ENCODE measurements at places on chromosomes 4 and X.

DNA sequence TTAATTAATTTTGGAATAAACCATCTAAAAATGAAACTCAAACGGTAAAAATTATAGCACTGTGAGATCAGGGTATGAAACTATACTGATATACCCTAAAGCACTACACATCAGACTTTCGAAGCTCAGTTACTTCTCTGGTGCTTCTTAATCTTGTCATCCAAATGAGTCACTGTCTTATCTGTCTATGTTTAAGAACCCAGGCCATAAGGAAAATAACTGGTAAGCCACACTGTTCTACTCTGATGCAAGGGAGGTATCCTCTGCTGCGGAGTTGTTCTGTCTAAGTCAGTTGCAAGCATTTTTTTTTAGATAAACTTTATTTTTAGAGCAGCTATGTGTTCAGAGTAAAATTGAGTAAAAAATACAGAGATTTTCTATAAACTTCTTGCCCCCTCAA lies 830.8 kb upstream of the POU3F4 start:
- DNase-seq = no peak

- DNase-seq = no peak
Observed at GRCh38 chr4:112057470-112057869, 87.8 kb upstream of the FAM241A start.

DNA sequence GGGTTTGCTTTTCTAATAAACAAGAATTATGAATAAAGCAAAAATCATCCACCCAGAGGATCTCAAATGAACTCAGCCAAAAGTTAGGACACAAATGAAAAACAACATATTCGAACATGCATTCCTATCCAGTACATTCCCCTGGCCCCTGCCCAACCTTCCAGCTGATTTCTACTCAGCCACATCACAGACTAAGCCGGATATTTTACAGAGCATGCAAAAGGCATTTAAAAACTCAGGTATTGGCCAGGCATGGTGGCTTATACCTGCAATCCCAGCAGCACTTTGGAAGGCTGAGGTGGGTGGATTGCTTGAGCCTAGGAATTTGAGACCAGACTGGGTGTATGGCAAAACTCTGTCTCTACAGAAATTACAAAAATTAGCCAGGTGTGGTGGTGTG lies 54.6 kb downstream of the RELL1 start:
- DNase-seq = no peak

DNA sequence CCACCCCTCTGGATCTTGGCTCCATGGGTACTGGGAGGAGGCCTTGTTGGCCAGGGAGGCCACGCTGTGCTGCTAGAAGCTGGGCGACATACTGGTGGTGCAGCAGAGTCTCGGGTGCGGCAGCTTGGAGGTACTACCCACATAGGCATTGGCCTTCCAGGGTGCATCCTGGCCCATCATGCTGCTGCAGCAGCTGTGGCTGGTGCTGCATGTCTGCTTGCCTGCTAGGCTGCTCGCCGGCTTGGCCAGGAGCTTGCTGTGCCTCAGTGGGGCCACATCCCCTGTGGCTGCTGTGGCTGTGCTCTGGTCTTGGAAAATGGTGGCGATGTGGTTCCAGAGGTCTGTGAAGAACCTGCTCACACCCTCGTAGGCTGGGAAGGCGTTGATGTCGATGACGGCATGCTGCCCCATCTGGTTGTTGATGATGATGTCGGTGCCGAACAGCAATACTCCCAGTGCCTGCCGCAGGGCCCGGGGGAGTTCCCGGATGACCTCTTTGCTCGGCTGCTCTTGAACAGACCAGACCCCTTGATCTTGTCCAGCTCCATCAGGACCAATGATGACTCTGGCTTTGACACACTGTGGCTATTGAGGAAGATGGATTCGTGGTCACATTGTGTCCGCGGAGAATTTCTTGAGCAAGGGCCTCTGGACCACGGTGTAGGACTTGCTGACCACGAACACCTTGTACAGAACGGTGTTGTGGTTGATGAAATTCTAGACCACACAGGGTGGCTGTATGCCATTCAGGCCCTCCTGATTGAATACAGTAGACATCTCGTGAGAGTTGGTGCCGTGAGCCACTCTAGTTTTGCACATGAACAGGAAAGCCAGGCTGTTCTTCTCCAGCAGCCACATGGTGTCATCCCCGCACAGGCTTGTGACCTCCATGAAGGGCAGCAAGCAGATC lies 11.8 kb downstream of the RBM10 start:
- DNase-seq = no peak

GRCh38 chrX:136920001-136920400 lies 39.5 kb upstream of the RBMX start:
- no peak for DNase-seq

DNA sequence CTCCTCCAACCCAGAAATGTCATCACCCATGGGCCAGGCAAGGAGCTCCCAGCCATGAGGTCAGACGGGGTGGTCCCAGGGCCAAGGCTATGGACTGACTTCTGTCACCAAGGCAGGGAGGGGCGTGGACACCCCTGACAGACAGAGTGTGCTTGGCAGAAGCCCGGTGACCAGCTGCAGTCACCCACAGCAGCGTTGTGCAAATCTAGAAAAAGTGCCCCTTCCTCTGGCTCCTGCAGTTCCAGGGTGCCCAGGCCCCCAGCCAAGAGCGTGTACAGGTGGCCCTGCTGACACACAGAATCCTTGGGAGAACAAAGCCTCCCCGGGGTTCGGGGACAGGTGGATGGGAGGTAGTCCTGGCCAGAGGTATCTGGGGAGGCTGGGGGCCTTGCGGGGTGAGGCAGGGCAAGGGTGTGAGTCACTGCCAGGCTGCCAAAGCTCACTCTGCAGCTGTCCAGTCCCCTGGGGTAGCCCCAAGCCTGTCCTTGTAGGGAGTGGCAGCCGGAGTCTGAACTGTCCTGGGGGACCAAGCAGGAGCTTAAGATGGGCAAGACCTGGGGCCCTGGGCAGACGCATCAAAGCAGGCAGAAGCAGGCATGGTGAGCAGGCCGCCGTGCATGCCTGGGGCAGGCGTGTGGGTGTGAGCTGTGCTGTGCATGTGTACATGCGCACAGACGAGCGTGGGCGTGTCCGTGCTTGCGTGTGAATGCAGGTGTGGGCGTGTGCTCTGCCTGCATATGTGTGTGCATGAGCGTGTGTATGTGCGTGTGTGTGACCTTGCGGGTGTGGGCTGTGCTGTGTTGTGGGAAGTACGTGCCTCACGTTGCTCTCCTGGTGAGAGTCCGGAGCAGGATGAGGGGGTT lies 3.3 kb downstream of the MYL5 start:
- no peak for DNase-seq

DNA sequence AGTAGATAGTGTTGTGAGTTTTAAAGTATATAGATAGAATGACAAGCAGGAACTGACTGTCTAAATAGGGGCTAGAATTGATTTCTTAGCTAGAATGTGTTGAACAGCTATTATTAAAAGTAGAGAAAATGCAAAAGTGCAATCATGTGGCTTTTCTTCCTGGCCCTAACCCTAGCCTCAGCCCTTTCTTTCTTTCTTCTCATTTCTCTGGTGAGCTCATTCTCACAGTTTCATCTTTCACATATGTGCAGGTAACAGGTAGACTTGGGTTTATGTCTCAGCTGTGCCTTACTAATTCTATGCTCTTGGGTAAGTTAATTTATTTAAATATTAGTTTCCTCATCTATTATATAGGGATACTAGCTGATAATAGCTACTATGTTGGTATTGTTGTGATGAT lies 24.9 kb downstream of the FGF2 start:
- no peak for DNase-seq

All from activated CD4-positive, alpha-beta T cell treated with anti-CD3 and anti-CD28 coated beads, Interleukin-2, amount 50 U/mL, for 4 hours (primary cell).